Activated CD4-positive, alpha-beta T cell treated with anti-CD3 and anti-CD28 coated beads for 36 hours (primary cell): ENCODE measurements at places on chromosomes 1 and 21. TPM values are rescaled to one million over a fixed set of nuclear protein-coding genes. Genes with fewer than 3 reads are reported as not detected.

FCAMR gene
- total RNA-seq, result not detected

VSIG8 gene
- not detected for total RNA-seq

ZNF593OS gene
- total RNA-seq, result not detected

RRAGC gene
- 19.0 TPM for total RNA-seq

PTPRC gene
- total RNA-seq, result 564 TPM

GRCh38 chr21:33481314-33481943 is 1.7 kb upstream of the TMEM50B start:
- no peak for DNase-seq

DNA sequence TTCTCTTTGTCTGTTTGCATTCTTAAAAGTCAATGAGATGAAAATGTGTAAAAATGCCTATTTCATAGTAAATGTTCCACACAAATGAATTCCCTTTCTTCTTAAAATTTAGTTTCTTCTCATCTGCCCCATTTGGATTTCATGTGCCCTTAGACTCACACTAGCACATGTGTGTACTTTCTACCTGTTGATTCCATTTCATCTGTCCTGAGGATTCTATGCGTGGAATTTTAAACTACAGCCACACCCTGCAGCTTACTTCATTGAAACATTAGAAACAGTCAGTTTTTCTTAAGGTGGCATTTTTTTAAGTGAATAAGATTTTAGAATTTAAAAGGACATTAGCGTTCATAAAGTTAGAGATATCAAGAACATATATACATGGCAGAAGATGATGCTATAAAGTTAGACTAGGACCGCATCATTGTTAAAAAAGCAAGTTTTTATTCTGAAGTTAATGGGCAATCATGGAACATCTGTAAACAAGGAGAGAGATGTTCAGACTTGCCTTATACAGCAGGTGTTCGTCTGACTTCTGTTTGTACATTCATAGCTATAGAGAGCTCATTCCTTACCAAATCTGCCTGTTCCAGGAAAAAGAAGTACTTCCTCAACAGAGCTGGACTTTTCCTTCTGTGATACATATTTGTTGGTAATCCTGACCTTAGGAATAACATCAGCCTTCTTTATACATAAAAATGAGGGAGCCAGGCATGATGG is 3.9 kb upstream of the TUT4 start:
- no peak for DNase-seq

DNA sequence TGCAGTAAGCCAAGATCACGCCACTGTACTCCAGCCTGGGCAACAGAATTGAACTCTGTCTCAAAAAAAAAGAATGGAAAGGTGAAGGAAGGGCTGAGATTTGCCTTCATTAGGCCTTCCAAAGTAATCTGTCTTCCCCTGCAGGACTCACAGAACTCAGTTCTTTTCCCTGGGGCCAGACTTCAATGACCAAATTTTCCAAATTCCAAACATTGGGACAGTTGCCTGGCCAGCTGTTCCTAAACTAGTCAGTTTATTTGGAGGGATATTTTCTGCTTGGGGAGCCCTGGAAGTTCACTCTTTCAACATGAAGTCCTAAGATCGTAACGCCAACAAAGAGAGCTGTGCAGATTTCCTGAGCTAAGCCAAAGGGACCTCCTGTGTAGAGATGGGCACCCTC is 5.4 kb upstream of the DEDD start:
- DNase-seq, result no peak

GRCh38 chr1:4650481-4650880 is 3.9 kb upstream of the AJAP1 start:
- no peak for DNase-seq

- no peak for DNase-seq
Measured at GRCh38 chr1:218674280-218674773, 329.2 kb downstream of the TGFB2 start.

DNA sequence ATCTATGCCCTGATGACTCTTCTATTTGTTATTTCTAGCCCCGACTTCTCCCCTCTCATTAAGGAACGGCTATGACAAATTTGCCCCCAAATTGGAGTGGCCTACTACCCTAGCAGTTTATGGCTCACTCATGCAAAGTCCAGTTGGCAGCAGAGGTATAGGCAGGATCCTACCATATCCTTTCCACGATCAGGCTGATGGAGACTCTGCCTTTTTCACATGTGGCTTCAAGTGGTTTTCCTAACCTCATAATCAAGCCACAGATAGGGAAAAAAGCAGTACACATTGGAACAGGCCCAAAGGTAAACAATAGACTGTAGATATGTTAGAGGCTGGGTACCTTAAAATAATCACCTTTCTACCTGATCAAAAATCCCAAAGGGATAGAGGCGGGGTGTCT is 292.5 kb downstream of the NCAM2 start:
- DNase-seq, result no peak
